AG04449 (cell line): ENCODE measurements at places on chromosomes 6 and 20.

GRCh38 chr6:129609635-129610034 is 100.3 kb downstream of the ARHGAP18 start:
- DNase-seq: no peak

- DNase-seq: no peak
Observed at GRCh38 chr6:116491610-116492330, 19.7 kb upstream of the CALHM5 start.

DNA sequence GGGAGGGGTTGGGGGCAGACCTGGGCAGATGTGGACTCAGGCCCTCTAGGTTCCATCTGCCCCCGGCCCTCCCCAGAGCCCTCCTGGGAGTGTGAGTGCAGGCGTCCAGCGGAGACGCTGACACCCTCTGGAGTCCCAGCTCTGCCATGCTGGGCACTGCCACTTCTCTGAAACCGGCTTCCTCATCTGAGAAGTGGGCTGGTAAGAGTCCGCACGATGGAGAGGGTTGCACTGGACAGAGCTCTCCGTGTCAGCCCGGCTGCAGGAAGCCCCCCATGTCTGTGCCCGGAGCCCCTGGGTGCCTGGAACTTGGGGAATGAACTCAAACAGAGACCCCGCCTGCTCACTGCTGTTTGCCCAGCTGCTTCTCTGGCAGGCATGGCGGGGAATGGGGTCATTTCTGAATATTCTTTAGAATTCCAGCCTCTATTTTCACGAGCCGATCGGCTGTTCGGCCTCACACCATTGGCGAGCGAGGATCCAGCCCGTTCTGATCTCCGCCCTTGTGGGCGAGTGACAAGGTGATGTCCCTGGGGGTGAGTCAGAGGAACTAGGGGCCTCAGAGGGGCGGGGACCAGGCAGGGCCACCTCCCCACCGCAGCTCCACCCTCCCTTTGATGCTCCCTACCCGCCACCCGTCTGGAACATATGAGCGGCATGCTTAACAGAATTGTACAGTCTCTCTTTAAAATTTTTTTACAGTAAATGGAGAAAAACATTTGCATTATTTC is 47.8 kb upstream of the GATA5 start:
- no peak for DNase-seq

DNA sequence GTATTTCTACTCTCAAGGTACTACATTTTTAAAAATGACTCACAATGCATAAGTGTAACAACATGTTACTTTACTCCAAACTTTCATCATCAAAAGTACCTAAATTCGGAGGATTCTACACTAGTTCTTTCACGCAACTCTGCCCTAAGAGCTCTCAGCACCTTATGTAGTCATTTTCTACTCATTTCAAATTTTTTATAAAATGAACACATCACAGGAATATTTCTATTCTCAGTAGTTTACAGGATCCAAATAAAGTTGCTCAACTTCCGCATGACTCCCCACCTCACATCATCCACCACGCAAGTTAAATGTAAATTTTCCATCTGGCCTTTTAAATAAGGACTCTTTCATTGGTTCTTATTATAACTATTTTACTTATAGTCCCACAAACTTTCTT is 344.9 kb upstream of the MANEA start:
- DNase-seq: no peak

DNA sequence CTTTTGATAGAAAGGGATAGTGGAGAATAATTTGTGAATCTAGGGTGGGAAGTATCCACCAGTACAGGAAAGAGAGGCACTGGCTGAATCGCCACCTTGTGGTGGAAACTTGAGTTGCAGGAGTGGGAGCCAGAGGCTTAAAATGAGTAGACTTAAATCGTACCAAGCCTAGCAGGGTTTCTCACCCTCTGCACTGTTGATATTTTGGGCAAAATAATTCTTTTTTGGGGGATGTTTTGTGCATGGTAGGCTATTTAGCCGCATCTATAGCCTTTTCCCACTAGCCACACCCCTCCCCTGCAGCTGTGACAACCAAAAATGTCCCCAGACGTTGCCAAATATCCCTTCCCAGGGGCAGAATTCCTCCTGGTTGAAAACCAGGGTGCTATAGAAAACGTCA is 119.1 kb downstream of the DHX35 start:
- peak; percentile 28 for DNase-seq

DNA sequence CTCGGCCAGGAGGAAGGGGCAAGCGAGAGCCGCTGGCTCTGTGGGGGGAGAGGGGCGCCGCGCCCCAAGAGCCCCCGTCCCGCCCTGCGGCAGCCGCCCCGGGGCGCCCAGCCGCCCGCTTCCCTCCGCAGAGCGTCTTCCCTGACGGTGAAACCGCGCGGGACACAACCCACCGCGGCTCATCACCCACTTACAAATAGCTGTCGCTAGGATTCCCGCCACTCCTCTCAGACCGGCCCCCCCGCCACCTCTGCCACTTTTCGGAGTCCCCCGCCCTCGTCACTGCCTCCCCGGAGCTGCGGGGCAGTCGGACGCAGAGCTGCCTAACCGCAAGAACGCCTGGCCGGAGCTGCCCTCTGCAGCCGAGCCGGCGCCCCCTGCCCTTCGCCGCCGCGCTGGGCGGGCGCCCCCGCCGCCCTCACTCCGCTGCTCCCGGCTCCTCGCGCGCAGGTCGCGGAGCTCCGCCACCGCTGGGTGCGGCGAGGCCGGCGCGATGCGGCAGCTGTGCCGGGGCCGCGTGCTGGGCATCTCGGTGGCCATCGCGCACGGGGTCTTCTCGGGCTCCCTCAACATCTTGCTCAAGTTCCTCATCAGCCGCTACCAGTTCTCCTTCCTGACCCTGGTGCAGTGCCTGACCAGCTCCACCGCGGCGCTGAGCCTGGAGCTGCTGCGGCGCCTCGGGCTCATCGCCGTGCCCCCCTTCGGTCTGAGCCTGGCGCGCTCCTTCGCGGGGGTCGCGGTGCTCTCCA is at the start of gene SLC35D3:
Gene SLC35D3, plus strand, starts transcription at position 366 of the 749 bp plus-strand sequence. Its CDS starts 128 bp downstream, at position 494.
- no peak for DNase-seq

- no peak for DNase-seq
Observed at GRCh38 chr6:12572896-12573827, 143.4 kb upstream of the PHACTR1 start.

- DNase-seq: no peak
Observed at GRCh38 chr6:22129751-22130150, 167.1 kb downstream of the PRL start.

- no peak for DNase-seq
Observed at GRCh38 chr6:152398993-152399392, 238.2 kb downstream of the SYNE1 start.

GRCh38 chr6:139146317-139146726 is 11.4 kb downstream of the HECA start:
- DNase-seq: no peak

- no peak for DNase-seq
Observed at GRCh38 chr20:16904751-16905150, 156.6 kb downstream of the OTOR start.

- no peak for DNase-seq
Observed at GRCh38 chr6:112396221-112396620, 49.1 kb downstream of the RFPL4B start.

DNA sequence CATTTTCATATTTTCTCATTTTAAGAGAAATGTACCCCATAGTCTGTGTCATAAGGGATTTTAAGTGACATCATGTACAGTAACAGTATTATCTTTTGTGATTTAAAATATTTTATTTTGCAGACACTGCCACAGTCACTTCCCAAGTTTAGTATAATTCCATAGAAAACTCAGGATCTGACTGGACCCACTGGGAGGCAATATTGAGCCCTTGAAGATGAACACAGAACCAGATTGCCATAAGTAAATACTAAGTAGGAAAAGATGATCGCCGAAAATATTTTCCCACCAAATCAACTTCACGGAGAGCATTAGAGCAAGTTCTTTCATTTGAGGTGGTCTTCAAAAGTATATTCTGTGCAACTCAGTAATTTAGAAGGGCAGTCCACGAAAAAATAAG is 17.6 kb upstream of the PKHD1 start:
- no peak for DNase-seq

DNA sequence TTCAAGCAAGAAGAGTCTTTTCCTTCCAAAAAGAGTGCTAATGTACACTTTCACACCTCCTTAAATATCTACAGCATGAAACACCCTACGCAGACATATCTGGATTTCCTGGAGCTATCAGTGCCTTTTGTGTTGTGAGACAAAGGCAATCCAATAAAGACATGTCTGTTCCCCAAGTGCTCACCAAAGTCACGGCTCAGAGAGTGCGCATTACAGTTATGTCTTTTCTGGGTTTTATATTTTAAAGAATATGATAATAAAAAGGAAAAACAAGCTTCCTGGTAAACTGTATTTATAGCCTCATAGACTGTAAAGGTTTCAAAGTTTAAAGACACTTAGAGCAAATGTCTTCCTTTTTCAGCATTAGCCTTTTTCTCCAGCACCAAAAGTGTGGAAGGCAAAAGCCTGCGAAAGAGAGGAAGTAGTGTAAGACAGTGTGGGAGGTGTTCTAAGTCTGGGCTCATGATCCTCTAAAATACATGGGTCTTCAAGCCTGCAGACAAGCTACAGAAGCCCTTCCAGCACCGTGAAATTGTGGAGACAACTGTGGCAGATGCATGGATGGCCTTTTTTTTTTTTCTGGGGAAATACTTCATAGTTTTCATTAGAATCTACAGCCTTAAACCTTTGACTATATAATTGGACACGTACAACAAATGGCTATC is 135.0 kb upstream of the SLC35B3 start:
- DNase-seq: no peak

DNA sequence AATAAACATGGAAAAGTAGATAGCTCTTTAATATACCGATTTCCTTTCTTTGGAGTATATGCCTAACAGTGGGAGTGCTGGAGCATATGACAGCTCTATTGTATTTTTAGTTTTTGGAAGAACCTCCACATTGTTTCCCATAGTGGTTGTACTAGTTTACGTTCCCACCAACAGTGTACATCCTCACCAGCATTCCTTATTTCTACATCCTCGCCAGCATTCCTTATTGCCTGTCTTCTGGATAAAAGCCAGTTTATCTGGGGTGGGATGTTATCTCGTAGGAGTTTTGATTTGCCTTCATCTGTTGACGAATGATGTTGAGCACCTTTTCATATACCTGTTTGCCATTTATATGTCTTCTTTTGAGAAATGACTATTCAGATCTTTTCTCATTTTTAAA is 2.6 kb downstream of the MICA start:
- DNase-seq: no peak

GRCh38 chr20:4802527-4802926 is 80.8 kb downstream of the PRND start:
- no peak for DNase-seq

GRCh38 chr6:166589337-166589731 is 2.9 kb upstream of the RAMACL start:
- no peak for DNase-seq

DNA sequence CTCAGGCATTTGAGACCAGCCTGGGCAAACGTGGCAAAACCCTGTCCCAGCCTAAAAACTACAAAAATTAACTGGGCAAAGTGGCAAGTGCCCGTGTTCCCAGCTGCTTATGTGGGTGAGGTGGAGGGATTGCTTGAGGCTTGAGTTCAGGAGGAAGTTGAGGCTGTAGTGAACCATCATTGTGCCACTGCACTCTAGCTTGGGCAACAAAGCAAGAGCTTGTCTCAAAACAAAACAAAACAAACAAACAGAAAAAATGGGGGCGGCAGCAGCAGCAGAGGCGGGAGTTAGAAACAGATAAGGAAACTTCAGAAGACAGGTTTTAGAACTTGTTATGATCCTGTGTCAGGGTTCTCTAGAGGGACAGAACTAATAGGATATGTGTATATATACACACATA is 49.0 kb downstream of the SCAF8 start:
- no peak for DNase-seq

- no peak for DNase-seq
Observed at GRCh38 chr20:3813848-3814581, 6.3 kb upstream of the AP5S1 start.

GRCh38 chr6:106177786-106178185 is 91.7 kb downstream of the PRDM1 start:
- DNase-seq: no peak

DNA sequence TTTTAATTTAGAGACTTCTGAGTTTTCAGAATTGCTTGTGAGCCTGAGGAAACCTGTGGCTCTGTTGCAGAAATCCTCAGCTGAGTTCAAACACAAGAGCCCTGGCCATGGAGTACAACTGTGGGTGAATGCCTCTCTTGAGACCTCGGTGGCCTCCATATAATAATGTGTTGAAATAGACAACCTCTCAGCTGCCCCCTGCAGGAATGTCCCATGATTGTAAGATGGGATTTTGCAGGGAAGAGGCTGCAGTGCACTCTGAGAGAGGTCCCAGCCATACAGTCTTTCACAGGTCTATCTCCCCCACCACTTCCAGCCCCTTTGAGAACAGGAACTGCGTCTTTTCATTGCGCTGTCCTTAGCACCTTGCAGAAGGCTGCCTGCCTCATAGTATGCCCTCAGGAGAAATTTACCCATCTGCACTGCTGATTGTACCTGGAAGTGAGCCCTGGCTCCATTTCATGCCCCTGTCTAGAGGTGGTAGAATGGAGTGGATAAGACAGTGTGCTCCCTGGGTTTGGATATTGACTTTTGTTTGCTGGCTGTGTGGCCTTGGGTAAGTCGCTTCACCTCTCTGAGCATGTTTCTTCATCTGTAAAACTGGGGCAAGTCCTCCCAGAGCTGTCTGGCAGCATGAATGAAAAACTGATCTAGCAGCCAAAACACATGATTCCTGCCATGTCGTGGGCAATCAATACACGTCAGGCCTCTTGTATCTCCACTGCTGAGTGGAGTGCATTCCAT is 16.8 kb upstream of the CDH22 start:
- no peak for DNase-seq

- no peak for DNase-seq
Observed at GRCh38 chr20:58075586-58076345, 152.7 kb downstream of the ANKRD60 start.

DNA sequence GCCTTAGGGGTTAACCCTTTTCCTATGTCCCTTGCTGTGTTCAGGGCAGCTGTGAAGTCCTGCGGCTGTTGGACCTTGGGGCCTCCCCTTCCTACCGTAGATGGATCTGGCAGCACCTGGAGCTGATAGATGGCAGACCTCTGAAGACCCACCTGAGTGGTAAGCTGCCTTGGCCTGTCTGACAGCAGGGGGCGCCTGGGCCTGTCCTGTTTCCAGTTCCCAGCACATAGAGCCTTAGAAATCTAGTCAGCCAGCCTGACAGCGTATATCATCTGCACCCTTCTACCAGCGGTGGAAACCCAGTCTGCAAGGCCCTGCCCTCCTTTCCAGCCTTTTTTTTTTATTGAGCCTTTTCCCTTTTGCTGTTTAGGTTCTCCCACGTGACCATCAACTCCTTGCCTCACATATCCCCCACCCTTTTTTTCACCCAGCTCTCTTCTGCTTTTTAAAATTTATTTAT is 26.6 kb downstream of the CNBD2 start:
- DNase-seq: no peak

DNA sequence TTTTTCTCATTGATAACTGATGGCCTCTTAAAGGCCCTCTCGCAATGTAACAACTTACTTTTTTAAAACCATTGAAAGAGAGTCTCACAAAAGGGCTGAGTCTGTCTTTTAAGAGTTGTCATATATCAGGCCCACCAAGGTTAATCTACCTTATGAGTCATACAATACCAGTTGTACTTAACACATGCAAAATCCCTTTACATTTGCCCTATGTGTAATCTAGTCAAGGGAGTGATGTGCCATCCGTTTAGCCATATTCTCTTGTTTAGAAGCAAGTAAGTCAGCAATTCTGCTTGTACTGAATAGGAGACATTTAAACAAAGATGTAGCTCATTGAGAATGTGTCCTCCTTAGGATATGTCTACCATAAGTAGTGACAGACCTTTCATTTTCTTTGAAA is 143.7 kb downstream of the TENT5A start:
- DNase-seq: no peak
